ENCODE measurements at places on chromosomes 4 and X. TPM values are rescaled to one million over a fixed set of nuclear protein-coding genes. Genes with fewer than 3 reads are reported as not detected.

The TDO2 gene
- not detected for total RNA-seq

The GAGE2A gene
- total RNA-seq = not detected

The LUZP4 gene
- total RNA-seq = not detected

- DNase-seq = no peak
Measured at GRCh38 chr4:80340036-80340435, 4.5 kb downstream of the CFAP299 start.

DNA sequence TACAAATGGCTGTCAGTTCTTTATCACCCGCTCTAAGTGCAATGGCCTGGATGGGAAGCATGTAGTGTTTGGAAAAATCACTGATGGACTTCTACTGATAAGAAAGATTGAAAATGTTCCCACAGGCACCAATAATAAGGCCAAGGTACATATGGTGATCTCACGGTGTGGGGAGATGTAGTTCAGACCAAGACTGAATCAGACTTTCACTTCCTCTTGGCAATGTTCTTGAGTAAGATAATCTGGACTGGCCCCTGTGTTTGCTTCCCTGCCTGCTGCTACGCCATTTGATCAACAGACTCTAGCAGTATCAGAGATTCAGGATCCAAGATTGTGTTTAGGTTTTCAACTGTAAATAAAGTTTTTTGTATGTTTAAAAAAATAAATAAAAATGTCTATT, 682.2 kb upstream of the AMOT start:
- no peak for DNase-seq

GRCh38 chr4:82746705-82747574, 51.7 kb downstream of the SCD5 start:
- no peak for DNase-seq

The OCRL gene
- total RNA-seq = 12.6 TPM

GRCh38 chrX:1325515-1326116, 11.0 kb upstream of the IL3RA start:
- DNase-seq = no peak

The CENPVL1 gene
- total RNA-seq = not detected

- no peak for DNase-seq
Measured at GRCh38 chrX:10233173-10233572, 76.4 kb downstream of the CLCN4 start.

DNA sequence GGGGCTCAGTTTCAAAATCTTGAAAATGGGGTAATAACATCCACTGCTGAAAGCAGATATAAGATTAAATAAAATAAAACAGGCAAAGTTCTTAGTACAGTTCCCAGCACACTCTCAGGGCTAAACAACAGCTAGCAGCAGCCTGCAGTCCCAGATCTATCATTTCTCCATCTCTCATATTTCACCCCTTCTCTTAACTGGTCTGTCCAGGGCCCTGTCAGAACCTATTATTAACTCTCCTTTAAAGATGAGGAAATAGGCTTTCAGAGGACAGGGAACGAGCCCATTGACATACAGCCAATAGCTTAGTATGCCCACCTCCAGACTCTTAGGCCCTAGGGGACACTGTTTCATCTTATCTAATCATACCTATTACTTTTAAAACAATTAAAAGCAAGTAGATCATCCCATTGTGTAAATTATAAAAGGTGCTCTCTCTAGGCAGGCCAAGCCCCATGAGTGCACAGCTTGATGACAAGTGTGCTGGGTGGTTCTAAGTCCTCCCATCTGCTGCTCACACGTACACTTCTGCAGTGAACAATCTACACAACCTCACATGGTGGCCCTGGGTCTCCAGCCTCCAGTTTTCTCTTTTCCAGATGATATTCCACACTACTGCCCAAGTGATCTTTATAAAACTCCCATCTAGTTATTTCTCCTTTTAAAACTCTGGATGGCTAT, 119.0 kb downstream of the APBB2 start:
- DNase-seq = no peak

DNA sequence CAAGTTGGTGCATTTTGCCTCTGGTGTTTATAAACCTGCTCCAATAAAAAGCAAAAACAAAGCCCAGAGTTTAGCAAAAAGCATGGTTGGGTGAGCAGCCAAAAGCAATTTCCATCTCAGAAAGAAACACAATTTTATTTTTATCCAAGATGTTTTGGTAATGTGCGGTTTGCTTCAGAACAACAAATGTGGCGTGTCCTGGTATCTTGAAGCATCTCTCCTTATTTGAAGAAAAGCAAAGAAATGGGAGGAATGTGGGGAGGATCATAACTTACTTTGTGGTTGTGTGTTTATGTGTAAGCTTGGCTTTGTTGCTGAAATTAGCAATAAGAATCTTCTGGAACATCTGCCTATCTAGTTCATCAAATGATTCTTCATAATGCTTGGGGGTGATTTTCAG, 88.3 kb upstream of the DDX3X start:
- no peak for DNase-seq

The MAGEA12 gene
- not detected for total RNA-seq

The ELMOD2 gene
- total RNA-seq = 6.6 TPM

The RAB39B gene
- 0.63 TPM for total RNA-seq

DNA sequence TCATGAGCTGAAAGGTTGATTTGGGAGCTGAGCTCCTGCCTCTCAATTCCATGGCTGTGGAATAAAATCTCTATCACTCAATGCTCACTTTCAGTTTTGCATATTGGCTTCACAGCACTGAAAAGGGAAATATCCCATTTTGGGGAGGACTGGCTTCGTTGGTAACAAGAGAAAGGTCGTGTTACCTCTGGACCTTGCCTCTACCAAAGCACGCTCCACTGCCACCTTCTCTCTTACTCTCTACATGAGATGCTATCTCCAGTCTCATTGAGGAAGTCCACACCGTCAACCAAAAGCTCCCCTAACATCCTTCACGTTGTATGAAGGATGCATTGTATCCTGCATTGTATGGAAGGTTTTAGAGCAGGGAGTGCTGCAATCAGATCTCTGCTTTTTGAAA, 195.0 kb upstream of the LDB2 start:
- DNase-seq = no peak

DNA sequence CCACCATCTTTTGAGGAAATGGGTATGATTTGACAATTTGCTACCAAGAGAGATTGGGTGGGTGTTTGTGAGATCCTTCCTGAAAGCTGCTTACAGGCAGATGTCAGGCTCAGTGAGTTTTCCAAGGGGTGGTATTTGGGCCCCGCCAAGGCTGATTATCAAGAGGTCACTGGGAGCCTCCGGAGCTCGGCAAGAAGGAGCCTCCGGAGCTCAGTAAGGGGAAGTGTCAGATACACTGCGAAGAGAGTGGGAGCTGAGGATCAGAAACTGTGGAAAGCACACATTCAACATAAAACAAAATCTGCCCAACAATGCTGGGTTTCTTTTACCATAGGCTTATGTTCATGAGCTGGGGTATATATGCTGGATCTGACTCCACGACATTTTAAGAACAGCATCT, 714 bp downstream of the RTL3 start:
- DNase-seq = no peak

DNA sequence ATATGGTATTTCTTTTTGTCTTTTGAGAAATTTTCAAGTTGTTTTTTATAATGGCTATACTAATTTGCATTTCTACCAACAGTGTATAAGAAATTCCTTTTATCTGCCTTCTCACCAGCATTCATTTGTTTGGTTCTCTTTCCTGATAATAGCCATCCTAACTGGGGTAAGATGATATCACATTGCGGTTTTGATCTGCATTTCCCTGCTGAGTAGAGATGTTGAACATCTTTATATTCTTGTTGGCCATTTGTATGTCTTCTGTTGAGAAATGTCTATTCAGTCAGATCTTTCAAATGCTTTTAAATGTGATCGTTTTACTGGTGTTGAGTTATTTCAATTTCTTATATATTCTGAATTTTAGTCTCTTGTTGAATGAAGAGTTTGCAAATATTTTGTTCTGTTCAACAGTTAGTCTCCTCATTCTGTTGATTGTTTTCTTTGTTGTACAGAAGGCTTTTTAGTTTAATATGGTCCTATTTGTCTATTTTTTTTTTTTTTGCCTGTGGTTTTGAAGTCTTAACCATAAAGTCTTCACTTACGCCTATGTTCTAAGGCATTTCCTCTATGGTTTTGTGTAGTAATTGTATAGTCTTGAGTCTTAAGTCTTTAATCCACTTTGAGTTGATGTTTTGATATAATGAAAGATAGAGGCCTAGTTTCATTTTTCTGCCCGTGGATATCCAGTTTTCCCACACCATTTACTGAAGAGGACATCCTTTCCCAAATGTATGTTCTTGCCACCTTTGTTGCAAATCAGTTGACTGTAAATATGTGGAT, 1566.9 kb downstream of the STIM2 start:
- no peak for DNase-seq

The ASMT gene
- total RNA-seq = not detected

The ARX gene
- not detected for total RNA-seq

DNA sequence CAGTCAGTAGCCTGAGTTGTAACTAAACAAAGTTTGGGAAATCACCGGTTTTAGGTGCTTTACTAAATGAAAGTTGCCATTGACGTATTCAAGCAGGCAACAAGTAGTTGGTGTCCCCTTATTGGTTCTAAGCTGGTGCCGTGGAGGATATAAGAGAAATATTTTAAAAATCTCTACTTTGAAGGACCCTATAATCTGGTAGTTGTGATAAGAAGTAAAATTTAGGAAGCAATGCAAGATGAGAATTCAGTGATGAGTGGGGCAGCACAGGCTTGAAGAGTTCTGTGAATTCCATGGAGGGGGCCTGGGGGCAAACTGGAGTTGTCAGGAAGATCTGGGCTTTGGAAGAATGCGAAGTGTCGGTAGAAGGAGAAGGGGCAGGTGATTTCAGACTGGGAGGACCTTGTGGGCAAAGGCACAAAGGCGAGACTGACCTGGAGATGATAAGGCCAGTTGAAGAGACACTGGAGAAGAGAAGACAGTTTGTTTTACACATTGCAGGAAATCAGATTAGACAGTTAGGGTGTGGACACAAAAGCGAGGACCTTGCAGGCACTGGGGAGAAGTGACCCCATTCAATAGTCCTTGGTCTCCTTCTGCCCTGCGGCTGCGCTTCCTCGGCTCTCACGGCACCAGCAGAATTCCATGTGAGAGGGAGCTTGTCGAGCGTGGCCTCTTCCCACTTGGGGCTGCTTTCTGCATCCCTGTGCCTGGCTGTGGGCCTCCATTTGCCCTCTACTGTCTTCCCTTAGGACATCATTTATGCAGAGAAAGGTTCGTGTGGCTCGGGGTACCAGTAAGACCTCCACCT, 1.3 kb downstream of the RHOH start:
- no peak for DNase-seq

The QRFPR gene
- total RNA-seq = 1.6 TPM

GRCh38 chr4:120443116-120443515, 376.5 kb upstream of the MAD2L1 start:
- no peak for DNase-seq

DNA sequence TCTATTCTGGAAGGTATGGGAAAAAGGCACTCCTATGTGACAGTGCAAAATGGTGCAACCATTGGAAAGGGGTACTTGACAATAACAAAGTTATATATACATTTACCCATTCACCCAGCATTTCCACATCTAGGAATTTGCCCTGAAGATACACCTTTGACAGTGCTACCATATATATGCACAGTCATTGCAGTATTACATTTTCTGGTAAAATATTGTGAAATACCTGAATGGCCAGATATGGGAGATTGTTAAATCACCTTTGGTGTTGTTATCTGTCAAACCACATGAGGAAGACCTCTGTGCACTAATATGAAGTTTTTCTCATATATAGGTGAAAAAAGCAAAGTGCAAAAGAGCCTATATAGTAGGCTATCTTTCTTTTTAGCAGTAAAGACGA, 53.5 kb downstream of the SMAD1 start:
- DNase-seq = no peak

The GLOD5 gene
- total RNA-seq = not detected

GRCh38 chrX:109719264-109719663, 13.8 kb downstream of the ACSL4 start:
- no peak for DNase-seq

GRCh38 chr4:3215733-3216132, 33.2 kb upstream of the MSANTD1 start:
- no peak for DNase-seq

The DDIT4L gene
- 2.0 TPM for total RNA-seq

DNA sequence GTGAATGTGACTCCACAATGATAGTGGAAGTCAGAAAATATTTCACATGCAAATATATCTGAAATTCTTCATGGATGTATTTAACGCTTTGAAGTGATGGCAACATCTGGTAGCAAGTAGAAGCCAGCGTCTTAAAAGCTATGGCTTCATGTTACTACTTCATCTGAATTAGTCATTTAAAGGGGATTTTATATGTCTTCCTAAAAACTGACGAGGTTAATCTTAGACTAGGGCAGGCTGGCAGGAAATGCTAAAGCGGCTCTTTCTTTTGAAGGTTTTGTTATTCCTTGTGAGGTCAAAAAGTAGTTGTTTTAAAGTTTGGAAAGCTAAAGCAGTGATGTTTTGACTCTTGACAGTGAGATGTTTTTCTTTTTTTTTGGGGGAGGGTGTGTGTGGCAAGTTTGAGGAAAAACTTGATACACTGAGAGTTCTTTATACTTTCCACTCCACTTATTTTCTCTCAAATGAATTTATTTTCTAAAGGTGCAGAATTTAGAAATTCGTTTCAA, 22.6 kb downstream of the PLS3 start:
- no peak for DNase-seq

DNA sequence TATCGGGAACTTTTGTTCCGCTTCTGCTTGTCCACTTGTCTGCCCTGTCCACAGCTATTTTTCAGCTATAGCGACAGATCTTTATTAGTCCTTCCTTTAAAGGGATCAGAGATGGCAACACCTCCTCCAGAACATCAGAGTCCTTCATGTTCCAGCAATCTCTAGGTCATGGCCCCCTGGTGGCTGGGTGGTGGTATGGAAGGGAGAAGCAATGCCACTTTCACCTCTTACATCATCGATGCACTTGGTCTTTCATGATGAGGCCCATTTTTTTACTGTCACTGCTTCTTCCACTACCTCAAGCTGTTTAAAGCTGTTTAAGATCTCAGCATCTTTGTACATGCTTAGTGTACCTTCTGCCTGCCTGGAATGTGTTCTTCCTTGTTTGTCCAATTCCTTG, 106.7 kb downstream of the ARHGAP6 start:
- no peak for DNase-seq

The PAGE1 gene
- total RNA-seq = not detected

DNA sequence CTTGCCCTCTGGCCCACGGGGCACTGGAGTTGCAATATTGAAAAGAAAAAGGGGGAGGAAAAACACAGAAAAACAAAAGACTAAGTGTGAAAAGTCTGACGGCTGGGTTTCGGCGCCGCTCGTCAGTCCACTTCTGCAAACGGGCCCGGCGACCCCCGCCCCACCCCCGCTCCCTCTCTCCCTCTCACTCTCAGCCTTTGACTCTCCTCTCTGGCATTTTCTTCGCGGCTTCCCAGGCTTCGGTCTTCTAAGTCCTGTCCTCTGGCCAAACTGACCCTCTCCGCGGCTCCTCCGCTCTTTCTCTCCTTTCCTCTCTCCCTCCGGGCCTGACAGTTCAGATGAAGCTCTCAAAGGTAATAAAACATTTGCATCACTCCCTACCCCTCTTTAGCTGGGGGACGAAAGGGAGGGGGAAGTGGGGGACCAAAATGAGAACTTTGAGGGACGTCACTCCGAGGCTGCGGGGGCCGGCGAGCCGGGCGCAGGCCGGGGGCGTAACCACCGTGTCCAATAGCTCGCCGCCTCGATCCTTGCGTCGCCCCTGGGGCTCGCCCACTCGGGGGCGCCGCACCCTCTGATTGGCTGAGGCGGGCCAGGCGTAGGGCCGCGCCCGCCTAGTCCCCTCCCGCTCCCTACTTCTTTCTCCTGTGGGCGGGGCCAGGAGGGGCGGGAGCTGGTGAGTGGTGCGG, at the start of gene NKX6-1:
Gene NKX6-1, minus strand, starts transcription at position 358 of the 689 bp plus-strand sequence. CDS start 1,064 bp downstream, outside the sequence.
- no peak for DNase-seq

Data from right atrium auricular region (tissue), 2 donors.